ENCODE measurements at places on chromosomes 13 and 19.

DNA sequence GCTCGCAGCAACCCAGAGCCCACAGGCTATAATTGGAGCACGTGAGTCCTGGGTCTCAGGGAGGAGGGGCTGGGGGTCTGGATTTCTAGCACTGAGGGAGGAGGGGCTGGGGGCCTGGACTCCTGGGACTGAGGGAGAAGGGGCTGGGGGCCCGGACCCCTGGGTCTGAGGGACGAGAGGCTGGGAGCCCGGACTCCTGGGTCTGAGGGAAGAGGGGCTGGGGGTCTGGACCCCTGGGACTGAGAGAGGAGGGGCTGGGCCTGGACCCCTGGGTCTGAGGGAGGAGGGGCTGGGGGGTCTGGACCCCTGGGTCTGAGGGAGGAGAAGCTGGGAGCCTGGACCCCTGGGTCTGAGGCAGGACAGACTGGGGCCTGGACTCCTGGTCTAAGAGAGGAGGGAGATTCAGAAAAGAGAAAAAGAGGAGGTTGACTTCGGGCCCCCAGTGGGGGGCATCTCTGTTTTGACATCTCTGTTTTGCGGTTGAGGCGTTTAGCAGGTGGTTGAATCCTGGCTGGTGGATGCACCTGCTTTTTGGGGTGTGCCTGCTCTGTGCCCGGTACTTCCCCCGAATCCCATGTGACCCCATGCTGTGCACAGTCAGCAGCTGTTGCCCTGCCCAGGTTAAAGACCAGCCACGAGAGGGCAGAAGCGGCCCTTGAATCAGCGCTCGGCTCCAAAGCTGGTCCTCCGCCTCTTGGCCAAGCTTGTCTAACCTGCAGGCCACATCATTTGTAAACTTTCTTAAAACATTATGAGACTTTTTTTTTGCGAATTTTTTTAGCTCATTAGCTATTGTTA, 10.5 kb downstream of the PVR start:
- DNase-seq = peak; percentile 79

- no peak for DNase-seq
These were observed 55.2 kb downstream of the MIPEP start for GRCh38 chr13:23833733-23834611.

DNA sequence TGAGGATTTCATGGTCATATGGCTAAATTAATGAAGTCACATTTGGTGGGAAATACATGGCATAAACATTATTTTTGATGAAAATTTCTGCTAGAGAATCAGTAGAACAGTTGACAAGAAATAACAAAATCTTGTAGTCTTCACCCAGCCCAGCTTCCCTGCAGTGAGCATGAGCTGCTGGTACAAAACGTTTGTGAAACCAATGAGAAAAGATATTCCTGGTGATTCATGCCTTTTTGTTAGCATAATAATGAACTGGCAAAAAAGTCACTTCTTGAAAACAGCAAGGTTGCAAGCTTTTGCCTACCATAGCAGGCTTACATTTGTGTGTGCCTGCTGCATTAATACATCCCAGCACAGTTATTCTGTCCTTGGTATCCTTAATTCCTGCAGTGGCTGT, 475.9 kb upstream of the HTR2A start:
- no peak for DNase-seq

- DNase-seq = no peak
These were observed 636 bp upstream of the FOXO1 start for GRCh38 chr13:40666933-40667621.

DNA sequence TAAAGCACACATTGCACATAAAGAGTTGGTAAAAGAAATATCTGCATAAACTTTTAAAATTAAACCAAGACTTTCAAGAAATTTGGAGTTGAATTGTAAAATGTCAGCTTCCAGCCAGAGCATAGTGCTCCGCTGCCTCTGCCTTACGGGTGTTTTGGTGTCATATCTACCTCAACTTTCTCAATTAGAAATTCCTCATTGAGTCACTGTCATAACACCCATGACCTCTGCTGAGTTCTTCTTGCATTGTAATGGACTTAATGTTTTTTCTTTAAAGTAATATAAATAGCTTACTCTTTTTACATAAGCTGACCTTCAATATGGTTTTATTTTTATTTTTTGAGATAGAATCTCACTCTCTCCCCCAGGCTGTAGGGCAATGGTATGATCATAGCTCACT, 551.0 kb upstream of the NBEA start:
- DNase-seq = no peak

DNA sequence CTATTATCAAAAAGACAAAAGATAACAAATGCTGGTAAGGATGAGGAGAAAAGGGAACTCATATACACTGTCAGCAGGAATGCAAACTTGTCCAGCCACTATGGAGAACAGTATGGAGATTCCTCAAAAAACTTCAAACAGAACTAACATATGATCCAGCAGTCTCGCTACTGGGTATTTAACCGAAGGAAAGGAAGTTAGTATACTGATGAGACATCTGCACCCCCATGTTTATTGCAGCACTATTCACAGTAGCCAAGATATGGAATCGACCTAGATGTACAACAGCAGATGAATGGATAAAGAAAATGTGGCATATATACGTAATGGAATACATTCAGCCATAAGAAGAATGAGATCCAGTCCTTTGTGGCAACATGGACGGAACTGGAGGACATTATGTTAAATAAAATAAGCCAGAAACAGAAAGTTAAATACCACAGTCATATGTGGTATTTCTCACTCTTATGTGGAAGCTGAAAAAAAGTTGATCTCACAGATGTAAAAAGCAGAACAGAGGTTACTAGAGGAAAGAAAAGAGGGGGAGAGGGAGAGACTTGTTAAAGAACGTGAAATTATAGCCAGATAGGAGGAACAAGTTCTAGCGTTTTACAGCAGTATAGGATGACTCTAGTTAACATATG, 83.2 kb downstream of the RUBCNL start:
- no peak for DNase-seq

DNA sequence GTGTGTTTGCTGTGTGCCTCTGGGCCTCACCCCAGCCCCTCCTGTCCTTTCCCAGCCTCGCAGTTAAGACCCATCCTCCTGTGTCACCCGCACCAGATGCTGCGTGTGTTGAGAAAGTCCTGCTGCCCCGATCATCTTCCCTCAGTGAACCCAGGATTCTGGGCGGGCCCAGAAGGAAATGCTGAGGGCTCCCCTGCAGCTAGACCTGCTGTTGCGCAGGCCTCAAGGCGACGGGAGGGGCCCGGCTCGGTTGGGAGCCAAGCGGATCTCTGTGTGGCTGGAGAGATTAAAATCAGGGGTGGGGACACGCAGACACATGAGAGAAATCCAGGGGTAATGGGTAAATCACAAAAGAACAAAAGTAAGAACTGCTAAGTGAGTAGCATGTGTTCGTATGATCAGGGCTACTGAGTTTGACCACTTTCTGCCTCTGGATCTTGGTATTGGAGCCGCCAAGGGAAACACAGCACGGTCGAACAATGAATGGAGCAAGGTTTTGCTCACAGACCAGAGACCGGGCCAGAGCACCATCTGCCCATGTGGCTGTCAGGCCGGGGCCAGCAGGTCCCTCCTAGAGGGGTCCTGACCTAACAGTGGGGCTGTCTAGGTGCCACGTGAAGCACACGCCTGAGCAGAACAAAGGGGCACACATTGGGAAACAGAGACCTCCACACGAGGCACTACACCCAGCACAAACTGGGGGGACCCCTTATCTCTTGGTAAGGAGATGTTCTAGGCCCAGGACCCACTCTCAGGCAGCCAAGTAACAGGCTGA, 7.1 kb downstream of the ZSCAN1 start:
- DNase-seq = no peak

- peak; percentile 32 for DNase-seq
These were observed 133.2 kb downstream of the FRY start for GRCh38 chr13:32164622-32165268.

DNA sequence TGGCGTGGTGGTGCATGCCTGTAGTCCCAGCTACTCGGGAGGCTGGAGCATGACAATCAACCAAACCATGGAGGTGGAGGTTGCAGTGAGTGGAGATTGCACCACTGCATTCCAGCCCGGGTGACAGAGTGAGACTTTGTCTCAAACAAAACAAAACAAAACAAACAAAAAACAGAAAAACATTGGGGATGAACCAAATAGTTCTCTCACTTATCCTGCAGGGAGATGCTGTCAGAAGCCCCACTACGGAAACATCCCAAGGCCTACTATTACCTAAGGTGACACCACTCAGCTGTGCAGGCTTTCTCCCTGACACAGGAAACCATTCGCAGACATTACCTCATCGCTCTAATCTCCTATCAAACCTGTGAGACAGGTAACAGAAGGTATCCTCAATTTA, 113.5 kb downstream of the FOXO1 start:
- no peak for DNase-seq

- DNase-seq = no peak
These were observed 8.7 kb downstream of the MARCHF2 start for GRCh38 chr19:8421484-8422461.

DNA sequence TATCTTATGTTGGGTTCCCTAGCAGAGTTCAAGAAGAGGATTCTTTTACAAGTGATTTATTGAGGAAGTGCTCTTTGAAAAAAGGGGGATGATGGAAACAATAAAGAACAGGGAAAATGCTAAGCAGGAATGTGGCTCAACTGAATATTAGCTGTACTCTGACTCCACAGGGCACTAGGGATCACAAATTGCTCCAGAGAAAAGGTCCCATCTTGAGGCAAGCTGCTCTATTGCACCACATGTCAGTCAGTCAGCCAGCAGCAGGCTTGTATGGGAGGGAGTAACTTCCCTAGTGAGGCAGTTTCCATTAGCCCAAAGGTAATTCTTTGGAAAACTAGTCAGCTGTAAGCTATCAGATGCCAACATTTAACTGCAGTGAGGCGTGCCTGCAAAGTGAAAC, 73.3 kb upstream of the FNDC3A start:
- no peak for DNase-seq

DNA sequence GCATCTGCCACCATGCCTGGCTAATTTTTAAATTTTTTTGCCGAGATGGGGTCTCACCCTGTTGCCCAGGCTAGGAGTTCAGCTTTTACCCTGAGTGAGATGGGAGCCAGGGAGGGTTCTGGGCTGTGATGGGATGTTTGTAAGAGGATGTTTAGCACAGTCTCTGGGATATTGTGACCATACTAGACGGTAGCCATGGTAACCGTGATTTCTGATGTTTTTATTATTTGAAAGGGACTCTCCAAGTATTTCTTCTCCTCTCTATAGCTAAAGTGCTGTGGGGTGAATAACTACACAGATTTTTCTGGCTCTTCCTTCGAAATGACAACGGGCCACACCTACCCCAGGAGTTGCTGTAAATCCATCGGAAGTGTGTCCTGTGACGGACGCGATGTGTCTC, 10.4 kb downstream of the TSPAN16 start:
- DNase-seq = no peak

GRCh38 chr19:46159418-46160232, 11.6 kb downstream of the IGFL2 start:
- no peak for DNase-seq

DNA sequence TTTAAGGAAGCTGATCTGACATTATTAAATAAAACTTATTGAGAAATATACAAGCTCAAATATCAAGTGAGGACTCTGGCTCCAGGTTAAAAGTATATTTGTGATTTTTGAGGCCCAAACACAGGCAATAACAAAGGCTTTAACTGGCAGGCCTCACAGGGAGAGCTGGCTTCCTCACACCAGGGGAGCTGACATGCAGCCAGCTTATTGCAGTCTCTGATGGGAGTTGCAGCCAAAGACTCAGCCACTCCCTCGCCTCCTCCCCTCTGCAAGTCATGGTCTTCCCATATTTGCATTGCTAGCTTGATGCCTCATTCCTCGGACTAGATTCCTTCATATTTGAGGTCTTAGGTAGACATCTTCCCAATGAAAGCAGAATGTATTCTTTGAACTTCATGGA, 647.1 kb upstream of the SLITRK6 start:
- no peak for DNase-seq

DNA sequence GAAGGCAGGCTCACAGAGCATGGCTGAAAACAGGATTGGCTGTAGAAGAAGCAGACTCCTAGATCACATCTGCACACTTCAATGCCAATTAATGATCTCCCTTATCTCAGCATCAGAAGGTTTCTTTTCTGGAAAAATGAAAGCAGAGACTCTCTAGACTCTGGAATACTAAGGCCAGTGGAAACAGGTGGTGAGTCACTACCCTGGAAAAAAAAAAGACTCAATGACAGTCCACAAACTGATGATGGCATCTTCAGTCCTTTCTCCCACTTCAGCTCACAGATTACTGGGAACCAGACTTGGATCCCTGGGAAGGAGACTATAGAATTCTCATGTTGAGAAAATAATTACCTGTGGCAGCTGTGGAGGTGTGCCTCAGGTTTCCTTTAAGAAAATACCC, 47.5 kb upstream of the MBNL2 start:
- no peak for DNase-seq

DNA sequence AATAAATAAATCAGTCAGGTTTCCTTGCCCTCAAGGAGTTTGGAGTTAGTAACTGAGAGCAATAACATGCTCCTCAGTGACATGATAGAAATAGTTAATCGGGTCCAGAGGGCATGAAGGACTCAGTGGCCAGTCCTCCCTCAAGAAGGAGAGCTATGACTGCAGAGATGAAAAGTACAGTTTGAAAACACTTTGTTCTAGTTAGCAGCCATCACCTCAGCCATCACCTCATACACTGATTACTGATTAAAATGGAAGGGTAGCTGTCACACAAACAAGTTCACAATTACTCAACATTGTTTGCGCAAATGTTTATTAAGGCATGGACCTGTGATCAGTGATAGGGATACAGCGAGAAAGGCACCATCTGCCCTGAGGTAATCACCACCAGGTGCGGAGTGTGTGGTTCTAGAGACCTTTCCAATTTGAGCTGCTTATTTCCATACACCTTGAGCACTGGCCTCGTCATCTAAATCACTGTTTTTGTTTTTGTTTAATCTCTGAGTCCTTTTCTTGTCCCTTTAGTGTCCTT, 85.3 kb upstream of the RAP2A start:
- no peak for DNase-seq

GRCh38 chr13:33257841-33258807, 27.4 kb downstream of the STARD13 start:
- no peak for DNase-seq

DNA sequence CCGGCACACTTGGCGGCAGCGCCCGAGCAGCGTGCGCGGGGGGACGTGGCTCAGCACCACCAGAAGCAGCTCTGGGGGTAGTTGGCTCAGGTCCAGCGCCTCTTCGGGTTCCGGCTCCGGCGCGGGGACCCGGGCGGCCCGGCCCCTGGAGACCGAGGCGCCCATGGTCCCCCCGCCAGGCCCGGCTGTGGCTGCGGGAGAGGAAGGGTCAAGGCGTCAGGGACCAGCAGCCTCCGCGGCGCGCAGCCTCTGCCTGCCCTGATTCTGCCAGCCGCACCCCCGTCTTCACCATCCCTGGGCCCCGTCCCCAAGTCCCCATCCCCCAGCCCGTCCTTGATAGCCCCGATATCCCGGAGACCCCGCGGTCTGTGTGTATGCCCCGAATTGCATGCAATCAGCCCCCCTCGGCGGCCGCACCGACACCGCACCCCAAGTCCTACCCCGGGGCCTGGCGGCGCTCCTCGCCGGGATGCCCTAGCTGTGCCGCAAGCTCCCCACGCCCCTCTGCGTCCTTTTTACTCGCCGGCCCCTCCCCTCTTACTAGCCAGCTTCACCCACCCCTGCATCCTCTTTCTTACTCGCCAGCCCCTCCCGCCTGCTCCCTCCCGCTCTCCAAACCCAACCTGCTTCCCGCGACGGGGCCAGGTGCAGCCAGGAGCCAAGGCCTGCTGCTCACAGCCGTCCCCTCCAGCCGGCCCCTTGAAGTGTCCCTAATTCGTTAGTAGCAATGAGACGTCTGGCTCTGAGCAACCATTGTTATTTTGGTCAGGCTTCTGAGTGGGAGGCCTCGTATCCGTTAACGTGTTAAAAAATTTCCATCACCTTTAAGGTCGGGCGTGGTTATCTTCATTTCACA, at the start of gene FBXO27:
TSS of gene FBXO27 (minus strand) at position 487 of the 856 bp plus-strand sequence. CDS start at position 165, 322 bp downstream.
- no peak for DNase-seq
